ENCODE measurements at places on chromosomes 6 and 20.

- DNase-seq: no peak
These were observed 192.2 kb downstream of the TBC1D32 start for GRCh38 chr6:121142093-121142492.

GRCh38 chr6:117381749-117382148 lies 44.0 kb downstream of the ROS1 start:
- no peak for DNase-seq

DNA sequence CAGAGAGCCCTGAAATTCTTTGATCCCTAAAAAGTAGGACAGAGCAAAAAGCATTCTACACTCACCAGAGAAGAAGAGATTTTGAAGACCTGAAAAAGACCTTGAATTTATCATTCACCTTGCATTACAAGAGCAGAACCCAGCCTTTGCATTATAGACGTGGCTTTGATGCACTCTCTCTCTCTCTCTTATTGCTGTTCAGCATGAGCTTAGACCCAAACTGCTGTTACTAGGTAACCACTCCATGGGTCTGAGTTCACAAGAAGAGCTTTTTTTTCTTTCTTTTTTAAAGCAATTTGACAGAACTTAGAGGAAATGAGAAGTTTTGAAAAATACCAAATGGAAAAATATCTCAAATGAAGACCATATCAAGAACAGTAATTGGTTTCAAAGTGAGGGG lies 44.4 kb downstream of the COL9A1 start:
- DNase-seq: no peak

- DNase-seq: no peak
These were observed 14.5 kb downstream of the BTBD9 start for GRCh38 chr6:38625217-38625616.

Data from T-cell (primary cell).